ENCODE measurements at places on chromosomes 1 and 21.

- no peak for DNase-seq
Measured at GRCh38 chr1:157487096-157487495, 65.2 kb downstream of the FCRL5 start.

DNA sequence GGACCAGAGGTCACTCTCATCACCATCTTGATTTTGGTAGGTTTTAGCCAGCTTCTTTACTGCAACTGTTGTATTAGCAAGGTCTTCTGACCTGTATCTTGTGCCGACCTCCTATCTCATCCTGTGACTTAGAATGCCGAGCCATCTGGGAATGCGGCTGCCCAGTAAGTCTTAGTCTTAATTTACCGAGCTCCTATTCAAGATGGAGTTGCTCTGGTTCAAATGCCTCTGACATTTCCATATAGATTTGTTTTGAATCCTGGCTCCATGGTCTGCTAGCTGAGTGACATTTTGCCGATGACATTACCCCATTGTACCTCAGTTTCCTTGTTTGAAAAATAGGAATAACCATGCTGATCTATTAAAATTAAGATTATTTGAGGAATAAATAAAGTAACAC is 193.9 kb upstream of the HMCN1 start:
- no peak for DNase-seq

GRCh38 chr1:244303610-244303969 is 148.1 kb downstream of the ADSS2 start:
- DNase-seq, result no peak

GRCh38 chr1:224800486-224801119 is 128.9 kb upstream of the DNAH14 start:
- no peak for DNase-seq

GRCh38 chr1:178495741-178496409 is 889 bp downstream of the CLEC20A start:
- no peak for DNase-seq

DNA sequence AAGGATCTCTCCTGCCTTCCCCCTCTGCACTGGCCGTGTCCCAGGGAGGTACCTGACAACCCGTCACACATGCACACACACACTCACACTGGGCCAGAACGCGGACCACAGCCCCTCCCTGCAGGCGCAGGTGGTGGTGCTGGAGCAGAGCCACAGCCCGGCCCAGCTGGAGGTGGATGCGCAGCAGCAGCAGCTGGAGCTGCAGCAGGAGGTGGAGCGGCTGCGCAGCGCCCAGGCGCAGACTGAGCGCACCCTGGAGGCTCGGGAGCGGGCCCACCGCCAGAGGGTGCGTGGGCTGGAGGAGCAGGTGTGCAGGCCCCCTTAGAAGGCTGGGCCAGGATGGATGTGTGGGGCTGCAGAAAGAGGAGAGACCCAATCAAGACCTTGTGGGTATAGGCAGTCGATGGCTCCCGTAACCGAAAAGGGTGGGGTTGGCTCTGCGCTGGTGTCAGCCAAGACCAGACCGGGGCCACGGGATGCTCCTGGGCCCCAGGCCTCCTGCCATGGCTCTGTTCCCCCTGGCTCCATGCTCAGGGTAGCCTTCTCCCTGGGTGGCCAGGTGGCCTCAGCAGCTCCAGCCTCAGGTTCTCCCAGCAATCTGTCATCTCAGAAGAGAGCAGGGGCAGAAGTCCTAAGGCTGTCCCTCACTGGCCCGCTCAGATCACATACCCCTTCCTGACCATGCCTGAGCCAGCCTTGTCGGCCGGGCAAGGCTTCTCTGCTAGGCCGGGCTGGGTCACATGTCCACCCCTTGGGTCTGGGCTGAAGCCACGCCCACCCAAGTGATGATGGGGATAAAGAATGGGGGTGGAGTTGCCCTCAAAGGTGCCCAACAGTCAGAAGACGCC is 8.9 kb downstream of the MFAP2 start:
- no peak for DNase-seq

GRCh38 chr1:239164451-239165180 is 221.8 kb upstream of the CHRM3 start:
- no peak for DNase-seq

- no peak for DNase-seq
Measured at GRCh38 chr1:178311164-178311563, 185.6 kb downstream of the CLEC20A start.

- peak; percentile 41 for DNase-seq
Measured at GRCh38 chr21:33968080-33968994, 52.7 kb upstream of the ATP5PO start.

GRCh38 chr1:210151052-210151672 is 81.4 kb upstream of the SERTAD4 start:
- DNase-seq, result no peak

DNA sequence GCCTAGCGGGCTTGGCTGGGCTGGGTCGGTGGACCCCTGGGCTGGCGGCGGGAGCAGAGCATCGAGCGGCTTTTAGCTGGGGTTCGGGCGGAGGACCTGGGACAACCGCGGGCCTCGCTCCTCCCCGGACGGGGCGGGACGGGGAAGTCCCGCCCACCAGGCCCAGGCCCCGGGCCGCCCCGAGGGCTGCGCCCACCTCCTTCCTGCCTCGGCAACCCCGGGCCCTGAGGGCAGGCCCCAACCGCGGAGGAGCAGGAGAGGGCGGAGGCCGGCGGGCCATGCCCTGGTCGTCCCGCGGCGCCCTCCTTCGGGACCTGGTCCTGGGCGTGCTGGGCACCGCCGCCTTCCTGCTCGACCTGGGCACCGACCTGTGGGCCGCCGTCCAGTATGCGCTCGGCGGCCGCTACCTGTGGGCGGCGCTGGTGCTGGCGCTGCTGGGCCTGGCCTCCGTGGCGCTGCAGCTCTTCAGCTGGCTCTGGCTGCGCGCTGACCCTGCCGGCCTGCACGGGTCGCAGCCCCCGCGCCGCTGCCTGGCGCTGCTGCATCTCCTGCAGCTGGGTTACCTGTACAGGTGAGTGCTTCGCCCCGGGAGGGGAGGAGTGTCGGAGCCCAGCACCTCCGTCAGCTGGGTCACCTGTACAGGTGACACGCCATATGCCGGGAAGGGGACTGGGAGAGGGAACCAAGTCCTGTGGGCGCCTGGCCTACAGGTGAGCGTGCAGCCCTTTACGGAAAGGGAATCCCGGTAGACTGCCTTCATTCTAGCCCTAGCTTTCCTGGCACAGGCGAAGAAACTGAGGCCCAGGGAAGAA is at the start of gene XKR8:
Gene XKR8 (plus strand): TSS at position 182 of the 812 bp plus-strand sequence. CDS start 97 bp downstream, at position 279.
- no peak for DNase-seq

- DNase-seq, result peak; percentile 27
Measured at GRCh38 chr1:53291574-53291973, 36.3 kb downstream of the LRP8 start.

DNA sequence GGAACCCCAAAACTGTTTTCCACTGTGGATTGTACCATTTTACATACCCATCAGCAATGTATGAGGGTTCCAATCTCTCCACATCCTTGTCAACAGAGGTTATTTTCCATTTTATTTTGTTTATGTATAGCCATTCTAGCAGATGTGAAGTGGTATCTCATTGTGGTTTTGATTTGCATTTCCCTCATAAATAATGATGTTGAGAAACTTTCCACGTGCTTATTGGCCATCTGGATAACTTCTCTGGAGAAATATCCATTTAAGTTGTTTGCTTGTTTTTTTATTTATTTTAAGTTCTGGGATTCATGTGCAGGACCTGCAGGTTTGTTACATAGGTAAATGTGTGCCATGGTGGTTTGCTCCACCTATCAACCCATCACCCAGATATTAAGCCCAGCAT is 280.2 kb upstream of the USP25 start:
- no peak for DNase-seq

GRCh38 chr1:153728305-153729066 is 636 bp downstream of the INTS3 start:
- peak; percentile 32 for DNase-seq

- DNase-seq, result no peak
Measured at GRCh38 chr1:115495625-115496024, 146.1 kb upstream of the VANGL1 start.

DNA sequence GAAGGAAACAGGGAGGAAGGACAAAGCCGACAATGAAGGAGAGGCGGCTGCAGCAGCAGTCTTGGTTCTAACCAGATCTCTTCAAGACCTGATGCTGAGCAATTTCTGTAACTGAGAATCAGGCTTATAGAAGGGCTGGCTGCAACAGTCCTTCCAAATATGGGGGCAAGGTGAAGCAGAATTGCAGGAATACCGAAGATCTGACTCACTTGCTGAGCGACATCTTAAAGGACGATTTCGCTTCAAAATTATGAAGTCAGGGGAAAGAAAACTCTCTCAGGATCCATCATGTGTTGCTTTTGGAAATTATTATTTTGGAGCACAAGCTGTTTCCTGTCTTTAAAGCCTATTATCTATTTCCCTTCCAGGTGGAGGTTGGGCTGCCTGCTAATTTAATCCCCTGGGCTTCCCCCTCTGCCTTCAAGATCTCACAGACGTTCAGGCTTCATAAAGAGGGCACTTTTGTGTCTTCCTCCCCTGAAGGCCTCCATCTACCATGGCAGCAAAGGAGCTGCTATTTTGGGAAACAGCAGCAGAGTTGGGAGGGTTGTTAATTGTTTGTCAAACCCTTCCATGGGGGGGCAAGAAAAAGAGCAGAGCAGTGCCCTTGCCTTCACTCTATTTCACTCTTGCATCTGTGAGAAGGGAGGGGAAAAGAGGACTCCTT is 10.8 kb upstream of the IER5 start:
- DNase-seq, result no peak

DNA sequence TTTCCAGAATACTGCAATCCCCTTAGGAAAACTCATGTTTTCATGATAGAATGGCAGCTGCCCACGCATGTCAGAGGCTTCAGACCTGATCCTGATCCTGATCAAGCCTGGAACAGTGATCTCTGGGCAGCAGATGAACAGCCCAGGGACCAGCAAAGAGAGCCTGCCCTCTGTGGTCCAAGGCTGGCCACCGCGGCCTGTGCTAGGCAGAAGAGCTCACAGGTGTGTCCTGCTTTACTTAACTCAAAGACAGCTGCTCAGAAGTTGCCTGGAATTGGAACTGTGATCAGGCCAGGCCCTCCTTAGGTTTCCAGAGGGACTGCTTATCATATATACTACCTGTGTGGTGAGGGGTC is 21.2 kb upstream of the BCAR3 start:
- DNase-seq, result no peak

DNA sequence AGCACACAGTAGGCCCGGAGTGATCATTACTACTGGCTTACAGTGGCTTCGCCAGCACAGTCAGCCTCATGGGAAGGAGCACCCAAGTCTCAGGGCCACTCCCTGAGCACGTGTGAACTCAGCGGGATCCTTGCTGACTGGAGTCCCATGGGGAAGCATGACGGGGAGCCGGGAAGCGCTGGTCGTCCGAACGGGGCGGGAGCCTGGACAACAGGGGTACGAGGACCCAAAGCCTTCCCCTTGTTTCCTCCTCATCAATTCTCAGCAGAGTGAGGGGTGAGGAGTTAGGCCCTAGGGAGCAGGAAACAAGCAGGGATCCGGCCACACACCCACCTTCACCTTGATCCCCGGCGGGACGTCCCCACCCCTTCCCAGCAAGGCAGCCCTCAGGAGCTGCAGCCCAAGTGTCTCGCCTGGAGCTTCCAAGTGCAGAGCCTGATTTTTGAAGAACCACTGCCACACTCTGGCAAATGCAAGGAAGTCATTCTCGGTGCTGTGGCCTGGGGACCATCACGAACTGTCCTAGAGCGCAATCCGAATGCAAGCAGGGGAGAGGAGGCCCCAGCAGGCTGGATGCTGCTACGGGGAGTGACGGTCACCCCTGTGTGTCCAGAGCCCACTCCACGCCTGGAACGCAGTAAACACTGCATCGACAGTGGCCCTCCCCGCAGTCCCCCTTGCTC is 35.5 kb downstream of the TOMM20 start:
- DNase-seq, result peak; percentile 15

DNA sequence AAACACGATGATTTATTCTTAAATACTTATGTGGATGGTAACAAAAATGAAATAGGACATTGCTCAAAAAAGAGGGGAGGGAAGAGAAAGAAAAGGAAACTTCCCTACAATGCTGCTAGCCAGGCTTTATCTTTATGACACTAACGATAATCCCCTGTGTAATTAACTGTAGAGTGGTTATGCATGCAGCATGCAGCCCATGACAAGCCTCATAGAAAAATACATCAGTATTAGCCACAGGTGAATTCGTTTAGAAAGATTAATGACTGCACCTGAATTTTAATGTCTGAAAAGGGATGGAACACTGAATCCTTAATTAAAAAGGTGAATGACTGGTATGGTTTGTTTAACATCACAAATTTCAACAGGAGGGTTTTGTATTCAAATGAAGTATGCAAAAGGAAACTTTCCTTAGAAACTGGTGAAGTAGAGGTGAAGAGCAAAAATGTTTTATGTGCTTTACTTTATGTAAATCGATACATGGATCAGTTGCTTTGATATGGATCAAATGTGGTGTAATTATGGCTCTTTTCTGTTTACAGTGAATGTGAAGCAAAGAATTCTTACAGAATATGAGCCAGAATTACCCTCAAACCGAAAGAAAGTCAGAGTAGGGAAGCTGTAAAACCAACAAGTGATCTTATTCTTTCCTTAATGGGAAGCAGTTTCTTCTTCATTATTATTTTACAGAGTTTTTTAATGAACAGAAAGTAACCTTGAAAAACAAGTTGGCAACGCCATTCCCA is 569.6 kb upstream of the ADGRL2 start:
- no peak for DNase-seq

DNA sequence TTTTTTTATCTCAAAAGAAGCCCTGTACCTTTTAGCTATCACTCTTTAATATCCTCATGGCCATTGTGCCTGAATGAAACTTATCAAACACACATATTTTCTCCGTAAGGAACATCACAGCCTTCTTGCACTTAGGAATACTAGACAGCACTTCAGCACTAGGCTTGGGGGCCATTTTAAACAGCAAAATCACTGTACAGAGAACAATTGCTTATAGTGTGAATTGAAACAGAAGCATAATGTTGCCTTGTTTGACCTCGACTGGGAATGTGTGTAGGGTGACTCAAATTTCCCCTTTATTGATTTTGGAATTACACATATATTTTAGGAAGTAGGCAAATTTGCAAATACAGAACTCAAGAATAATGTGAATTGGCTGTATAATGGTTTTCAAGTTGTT is 36.4 kb downstream of the KYAT3 start:
- DNase-seq, result no peak

- DNase-seq, result no peak
Measured at GRCh38 chr1:154456631-154457030, 45.4 kb upstream of the TDRD10 start.

DNA sequence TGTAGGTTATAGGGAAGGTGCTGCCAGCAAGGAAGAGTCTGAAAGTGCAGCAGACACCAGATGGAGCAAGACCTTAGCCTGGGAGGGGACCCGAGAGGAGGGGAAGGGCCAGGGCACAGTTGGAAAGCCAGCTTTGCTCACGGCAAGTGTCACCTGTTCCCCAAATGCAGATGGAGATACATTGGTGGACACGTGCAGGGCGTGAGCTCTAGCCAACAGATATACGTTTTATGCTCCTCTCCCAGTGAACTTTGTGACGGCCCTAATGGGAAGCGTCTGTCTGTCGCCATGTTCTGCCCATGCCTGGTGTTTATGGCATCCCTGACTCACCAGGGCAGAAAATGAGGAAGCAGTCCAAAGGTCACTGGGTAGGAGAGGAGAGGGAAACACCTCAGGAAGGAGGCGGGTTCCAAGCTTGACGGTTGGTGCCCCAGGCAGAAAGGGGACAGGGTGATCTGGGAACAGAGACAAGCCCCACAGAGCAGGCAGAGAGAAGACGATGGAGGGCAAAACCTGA is 7.6 kb downstream of the GPA33 start:
- DNase-seq, result no peak
